ENCODE measurements at places on chromosomes 7 and 10.
A peak's percentile ranks its signal among the peaks of the same experiment; 100 is the strongest.

- DNase-seq: no peak
These were observed 304.1 kb downstream of the GRM8 start for GRCh38 chr7:126948664-126949063.

- peak; percentile 25 for DNase-seq
These were observed 25.8 kb downstream of the AKR1C8 start for GRCh38 chr10:5159126-5159525.

- DNase-seq: no peak
These were observed 136.9 kb downstream of the SNX10 start for GRCh38 chr7:26428571-26428970.

- no peak for DNase-seq
These were observed 61.6 kb downstream of the ANKRD7 start for GRCh38 chr7:118286131-118286530.

GRCh38 chr7:17651863-17652385 lies 288.4 kb downstream of the SNX13 start:
- DNase-seq: no peak

DNA sequence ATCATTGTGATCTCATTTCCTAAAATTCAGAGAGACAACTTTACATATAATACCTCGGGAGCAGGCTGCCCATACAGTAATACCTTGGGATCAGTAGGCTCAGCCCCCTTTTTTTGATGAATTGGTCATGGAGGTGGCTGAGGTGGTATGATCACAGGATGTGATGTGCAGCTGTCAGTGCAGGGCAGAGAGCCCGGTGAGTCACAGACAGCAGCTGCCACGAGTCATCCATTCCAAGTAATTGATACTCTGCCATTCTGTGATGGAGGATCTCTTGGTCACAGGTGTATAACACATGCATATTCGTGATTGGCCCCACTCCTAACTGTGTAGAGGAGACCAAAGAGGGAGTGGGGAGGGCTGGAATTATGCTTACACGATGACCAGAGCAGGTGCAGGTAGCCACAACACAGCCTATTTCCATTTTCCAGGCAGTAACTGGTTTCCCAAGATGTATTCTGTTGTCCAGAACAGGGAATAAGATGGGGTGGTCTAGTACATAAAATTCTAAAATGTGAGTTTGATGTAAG lies 14.1 kb downstream of the NRCAM start:
- DNase-seq: no peak

- no peak for DNase-seq
These were observed 230.2 kb upstream of the HPS1 start for GRCh38 chr10:98676895-98677294.

- no peak for DNase-seq
These were observed 89.9 kb downstream of the DNAJB6 start for GRCh38 chr7:157426463-157427301.

- no peak for DNase-seq
These were observed 27.3 kb downstream of the FAM20C start for GRCh38 chr7:219581-220150.

DNA sequence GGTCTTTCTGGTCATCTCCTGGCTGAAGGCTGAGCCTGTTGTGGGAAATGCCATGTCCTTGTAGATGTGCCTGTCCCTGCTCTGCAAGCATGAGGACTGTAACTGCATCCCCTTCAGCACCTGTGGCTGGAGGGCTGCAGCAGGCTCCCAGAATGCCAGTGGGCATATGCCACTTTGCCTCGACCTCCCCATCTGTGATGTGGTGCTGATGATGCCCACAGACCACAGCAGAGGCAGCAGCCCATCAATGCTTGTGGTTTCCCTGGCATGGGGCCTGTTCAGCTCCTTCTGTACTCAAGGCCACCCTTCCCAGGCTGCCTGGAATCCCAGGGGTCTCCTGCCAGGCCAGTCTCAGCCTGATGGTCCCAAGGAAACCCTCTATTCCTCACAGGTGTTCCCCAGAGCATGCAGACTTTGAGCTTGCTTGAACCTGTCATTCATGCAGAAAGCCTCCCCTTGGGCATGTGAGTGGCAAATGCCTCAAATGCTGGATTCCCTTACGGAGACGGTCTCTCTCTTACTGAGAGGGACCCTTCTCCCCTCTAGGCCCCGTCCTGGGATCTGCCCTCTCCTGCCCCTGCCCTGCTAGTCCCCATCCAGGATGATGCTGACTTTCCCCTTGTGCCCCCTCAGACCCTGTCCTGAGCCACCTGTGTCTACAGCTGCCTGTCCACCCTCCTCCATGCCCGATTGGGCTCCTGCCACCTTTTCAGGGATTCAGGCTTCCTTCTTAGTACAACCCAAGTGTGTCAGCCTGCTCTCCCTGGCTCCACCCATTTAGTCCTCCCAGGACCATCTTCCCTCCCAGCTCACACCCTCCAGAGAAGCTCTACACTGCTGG lies 50.9 kb upstream of the ANTXRL start:
- no peak for DNase-seq

GRCh38 chr10:64840341-64840740 lies 1319.1 kb downstream of the REEP3 start:
- DNase-seq: no peak

GRCh38 chr10:77420947-77421523 lies 216.6 kb downstream of the KCNMA1 start:
- no peak for DNase-seq

DNA sequence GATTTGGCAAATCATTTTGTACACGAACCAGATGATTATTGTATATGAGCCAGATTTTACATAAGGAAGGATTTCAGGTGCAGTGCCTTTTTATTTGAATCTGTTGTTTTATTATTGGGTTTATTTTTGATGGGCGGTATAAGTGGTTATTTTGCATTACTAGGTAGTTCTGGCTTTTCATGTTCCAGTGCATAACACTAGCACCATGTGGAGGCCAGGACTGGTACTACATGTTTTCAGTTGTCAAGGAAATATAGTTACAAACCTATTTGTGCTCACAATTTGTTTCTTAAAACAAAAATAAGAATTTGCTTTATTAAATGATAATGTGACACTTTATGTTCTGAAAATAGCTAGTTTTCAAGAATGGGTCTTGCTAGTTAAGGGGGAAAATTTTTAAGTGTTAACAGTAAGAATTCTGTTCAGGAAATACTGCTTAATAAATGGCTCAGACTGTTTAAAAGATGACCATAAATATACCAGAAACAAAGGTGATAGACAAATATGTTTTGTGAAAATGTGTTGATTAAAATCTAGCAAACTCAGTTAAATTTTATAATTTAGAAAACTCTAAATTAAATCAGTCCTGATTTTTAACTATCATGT lies 7.1 kb upstream of the SEMA3E start:
- DNase-seq: peak; percentile 20

GRCh38 chr10:68561865-68562649 lies 1.9 kb downstream of the TET1 start:
- DNase-seq: no peak

DNA sequence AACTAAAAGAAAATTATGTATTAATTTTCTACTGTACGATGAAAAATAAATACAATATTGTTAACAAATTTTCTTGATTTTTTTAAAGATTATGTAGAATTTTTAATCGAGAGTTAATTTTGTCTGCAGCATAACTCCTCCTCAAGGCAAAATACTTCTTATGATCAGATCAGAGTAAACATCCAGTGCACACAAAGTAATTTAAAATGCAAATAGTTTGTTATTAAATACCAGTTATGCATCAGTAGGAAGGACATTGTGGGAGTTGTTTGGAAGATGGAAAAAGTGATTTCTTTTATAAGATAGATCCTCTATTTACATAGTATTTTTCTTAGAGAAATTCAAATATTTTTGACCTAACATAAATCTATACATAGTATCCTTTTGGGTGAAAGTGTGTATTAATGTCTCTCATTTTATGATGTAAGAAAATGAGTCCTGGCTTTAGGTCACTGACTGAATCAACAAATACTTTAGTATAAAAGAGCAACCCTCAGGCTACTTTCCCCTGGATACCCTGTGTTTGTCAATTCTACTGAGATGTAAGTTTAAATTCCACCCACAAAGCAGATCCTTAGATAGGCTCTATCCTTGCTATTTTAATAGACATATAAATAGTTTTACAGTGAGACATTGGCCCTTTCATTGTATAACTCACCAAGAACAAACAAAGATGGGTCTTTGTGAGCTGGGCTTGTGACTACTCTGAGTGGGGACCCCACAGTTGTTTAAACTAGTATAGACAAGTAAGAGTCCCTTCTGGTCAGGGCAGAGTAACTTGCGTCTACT lies 1133.7 kb downstream of the GATA3 start:
- no peak for DNase-seq

DNA sequence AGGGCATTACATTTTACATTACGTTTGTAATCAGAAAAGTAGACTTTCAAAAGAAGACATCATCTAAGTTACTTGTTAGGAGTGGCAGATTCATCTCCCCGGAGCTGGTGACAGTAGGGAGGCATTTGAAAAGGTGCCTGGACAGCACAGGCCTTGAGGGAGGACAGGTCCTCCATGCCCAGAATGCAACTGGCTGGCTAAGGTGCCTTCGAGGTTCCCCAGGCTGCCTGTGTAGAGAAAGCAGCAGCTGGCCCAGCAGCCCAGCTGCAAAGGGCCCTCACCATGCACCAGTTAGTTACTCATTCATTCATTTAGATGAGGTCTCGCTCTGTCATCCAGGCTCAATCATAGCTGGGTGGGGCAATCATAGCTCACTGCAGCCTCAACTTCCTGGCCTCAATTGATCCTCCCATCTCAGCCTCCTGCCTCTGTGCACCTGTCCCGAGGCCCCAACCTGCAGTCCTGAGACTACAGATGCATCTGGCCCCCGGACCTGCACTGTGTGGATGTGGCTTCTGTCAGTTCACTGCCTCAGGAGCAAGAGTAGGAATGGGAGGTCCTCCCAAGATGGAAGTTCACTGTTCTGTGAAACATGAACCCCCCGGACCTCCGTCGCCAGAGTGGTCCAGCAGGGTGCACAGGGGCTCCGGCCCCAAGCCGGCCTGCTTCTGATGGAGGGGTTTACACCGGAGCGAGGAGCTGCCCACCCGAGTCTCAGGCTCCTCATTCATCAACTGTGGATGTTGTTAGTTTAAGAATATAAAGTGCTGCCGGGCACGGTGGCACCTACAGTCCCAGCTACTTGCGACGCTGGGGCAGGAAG lies 36.6 kb downstream of the PRKAG2 start:
- DNase-seq: no peak

GRCh38 chr10:77264107-77264506 lies 373.5 kb downstream of the KCNMA1 start:
- no peak for DNase-seq

- DNase-seq: no peak
These were observed 31.1 kb downstream of the NUB1 start for GRCh38 chr7:151372612-151373265.

- DNase-seq: peak; percentile 17
These were observed 194.8 kb downstream of the MAD1L1 start for GRCh38 chr7:2037808-2038522.

- no peak for DNase-seq
These were observed 131.3 kb upstream of the FAM20C start for GRCh38 chr7:61111-61510.

Data from inflammatory macrophage treated with lipopolysaccharide for 1 hour (primary cell).